ENCODE measurements at places on chromosomes 13 and 19.
A peak's percentile ranks its signal among the peaks of the same experiment; 100 is the strongest.

- DNase-seq: no peak
Observed at GRCh38 chr13:38735665-38736440, 49.0 kb downstream of the FREM2 start.

DNA sequence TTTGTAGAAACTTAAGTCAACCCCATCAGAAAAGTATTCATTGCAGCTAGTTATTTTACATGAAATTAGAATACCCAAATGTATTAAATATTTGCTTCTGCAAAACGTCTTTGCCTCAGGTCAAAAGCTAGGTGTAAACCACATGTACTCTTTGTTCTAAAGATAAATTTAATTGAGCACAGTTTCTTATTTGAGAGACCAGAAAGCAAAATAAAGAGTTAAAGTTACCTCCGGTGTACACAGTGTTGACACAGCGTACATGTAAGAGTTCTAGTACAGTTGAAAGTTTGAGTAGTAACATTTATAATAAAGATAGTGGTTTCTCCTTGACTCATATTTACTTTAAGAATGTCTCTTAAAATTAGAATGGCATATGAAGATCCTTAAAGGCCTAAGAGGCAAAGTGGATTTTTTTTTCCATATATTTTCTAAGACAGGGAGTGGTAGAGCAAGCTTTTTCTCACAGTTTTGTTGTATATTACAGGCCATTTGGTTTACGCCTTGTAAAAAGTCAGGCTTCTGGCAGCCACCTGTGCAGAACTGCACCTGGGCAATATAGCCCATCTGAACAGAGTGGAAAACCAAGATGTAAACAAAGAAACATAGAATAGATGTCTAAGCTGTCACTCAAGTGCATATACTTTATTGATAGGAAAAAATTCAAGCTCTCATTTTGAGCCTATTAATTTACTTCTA is 2.9 kb downstream of the LRCH1 start:
- no peak for DNase-seq

GRCh38 chr13:23867027-23867491 is 22.1 kb downstream of the MIPEP start:
- DNase-seq: no peak

GRCh38 chr13:44853641-44854040 is 135.6 kb downstream of the NUFIP1 start:
- no peak for DNase-seq

DNA sequence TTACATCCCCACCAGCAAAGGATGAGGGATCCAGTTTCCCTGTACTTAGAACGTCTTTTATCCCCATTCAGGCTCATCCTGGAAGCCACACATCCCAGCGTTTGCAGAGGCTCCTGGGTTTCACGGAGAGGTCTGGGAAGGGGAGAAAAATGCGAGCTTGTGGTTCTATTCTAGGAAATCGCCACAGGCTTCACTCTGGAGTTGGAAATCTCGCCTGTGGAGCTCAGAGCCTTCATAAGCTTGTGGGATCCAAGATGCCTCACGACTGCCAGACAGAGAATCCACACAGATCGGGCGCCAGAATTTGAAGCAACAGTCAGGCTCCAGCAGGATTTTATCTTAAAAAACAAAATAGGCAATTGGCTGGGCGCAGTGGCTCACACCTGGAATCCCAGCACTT is 157.9 kb downstream of the PTPRS start:
- no peak for DNase-seq

DNA sequence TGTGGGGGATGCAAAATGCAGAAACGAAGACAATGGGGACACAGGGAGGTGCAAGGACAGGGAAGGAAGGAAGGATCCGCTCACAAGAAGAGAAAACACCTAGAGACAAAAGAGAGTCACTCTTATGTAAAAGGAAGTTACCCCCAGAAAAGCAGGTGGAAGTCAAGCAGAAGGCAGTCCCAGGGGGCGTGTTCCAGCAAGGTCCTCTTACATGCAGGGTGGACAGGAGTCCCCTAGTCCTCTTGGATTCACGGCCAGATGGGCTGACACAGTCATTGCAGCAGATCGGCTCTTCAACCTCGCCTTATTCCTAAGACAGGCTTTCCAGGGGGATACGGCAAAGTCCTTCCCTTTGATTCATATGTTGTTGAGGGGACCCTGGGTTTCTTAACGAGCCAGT is 83.9 kb upstream of the SPATA13 start:
- no peak for DNase-seq

GRCh38 chr13:49791315-49791710 is 1.2 kb downstream of the KPNA3 start:
- no peak for DNase-seq

DNA sequence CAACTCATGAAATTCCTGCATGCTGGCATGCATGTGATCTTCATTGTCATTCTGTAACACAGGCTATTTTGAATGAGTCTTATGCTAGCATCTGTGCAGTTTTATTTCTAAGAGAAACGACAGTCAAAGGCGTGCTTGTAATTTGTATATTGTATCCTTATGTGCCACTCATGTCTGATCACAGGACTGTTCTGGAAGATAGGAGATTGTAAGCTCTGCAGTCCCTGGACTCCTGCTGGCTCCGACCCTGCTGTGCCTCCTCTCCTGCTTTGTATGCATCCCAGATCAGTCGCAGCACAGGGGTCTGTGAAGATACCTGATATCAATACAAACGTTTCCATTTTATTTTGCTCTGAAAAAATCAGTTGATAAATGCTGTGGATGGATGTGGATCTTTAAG is 653.1 kb downstream of the LIG4 start:
- no peak for DNase-seq

- DNase-seq: no peak
Observed at GRCh38 chr13:25276748-25277147, 10.5 kb downstream of the MTMR6 start.

- peak; percentile 94 for DNase-seq
Observed at GRCh38 chr19:2166741-2167738, 3.3 kb downstream of the DOT1L start.

DNA sequence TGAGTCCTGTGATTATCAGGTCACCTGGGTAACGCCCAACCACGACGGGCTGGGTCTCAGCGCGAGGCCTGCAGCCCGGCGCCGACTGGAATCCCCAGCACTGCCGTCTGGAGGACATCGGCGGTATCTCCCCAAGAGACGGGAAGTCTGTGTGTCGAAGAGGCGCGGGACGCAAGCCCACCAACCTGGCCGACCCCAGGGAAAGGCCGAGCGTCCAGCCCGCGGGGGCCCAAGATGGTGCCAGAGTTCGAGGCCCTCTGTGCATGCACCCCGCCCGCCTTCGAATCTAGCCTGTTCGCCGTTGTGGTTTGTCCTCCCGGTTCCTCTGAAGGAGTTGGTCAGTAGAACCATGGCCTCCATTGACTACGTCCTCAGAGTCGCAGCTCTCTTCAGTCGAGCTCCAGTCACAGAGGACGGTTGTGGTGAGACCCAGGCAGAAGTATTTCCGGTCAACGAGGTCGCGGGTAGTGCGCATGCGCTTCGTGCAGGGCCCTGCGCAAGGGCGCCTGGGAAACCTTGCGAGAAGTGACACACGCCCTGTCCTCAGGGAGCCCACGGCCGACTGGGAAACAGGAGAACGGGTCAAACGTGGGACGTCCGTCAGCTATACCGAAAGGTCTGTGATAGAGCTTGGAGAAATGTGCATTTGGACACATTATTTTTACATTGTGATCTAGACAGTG is 24.1 kb upstream of the PEG3 start:
- no peak for DNase-seq

GRCh38 chr19:35184267-35184666 is 29.7 kb downstream of the FXYD5 start:
- DNase-seq: no peak

- peak; percentile 86 for DNase-seq
Observed at GRCh38 chr19:18364826-18365528, 21.0 kb upstream of the GDF15 start.

- DNase-seq: no peak
Observed at GRCh38 chr13:24650161-24650560, 30.0 kb upstream of the ATP12A start.

GRCh38 chr13:33123066-33123859 is 107.0 kb downstream of the KL start:
- no peak for DNase-seq

DNA sequence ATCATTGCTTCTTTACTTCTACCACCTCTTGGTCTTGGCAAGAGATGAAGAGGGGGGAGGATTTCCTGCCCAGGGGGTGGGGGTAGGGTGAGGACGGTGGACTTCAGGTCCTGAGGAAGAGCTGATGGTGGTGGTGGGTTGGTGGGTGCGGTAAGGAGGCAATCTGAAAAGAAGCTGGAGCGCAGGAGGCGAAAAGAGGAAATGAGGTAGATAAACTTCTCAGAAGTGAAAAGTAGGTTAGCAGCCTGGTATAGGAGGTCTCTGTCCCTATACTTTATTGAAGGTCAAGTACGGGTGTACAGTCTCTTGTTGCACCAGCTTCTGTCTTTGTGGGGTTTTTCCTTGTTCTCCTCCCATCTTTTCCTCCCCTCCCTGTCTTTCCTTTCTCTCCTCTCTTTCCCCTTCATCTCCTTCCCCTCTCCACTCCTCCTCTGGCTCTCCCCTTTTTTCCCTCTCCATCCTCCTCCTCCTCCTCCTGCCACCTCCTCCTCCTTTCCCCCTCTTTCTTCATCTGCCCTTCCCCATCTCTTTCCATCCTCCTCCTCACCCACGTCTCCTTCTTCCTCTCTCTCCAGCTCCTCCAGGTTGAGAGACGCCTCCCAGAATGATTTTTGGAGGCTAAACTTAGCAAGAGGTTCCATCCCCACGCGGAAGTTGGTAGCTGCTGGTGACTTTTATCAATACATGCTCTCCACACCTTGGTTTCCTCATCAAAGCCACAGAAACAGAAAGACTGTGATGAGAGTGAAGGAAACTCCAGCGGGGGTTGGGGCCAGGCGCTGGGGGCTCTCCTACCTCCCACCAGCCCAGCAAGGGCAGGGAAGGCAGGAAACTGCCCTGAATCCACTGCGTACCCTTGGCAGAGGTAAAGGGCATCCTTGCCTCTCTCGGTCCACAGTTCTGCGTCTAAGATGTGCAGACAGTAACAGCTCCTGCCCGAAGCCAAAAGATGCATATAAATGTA is 15.3 kb downstream of the TNFSF14 start:
- no peak for DNase-seq

DNA sequence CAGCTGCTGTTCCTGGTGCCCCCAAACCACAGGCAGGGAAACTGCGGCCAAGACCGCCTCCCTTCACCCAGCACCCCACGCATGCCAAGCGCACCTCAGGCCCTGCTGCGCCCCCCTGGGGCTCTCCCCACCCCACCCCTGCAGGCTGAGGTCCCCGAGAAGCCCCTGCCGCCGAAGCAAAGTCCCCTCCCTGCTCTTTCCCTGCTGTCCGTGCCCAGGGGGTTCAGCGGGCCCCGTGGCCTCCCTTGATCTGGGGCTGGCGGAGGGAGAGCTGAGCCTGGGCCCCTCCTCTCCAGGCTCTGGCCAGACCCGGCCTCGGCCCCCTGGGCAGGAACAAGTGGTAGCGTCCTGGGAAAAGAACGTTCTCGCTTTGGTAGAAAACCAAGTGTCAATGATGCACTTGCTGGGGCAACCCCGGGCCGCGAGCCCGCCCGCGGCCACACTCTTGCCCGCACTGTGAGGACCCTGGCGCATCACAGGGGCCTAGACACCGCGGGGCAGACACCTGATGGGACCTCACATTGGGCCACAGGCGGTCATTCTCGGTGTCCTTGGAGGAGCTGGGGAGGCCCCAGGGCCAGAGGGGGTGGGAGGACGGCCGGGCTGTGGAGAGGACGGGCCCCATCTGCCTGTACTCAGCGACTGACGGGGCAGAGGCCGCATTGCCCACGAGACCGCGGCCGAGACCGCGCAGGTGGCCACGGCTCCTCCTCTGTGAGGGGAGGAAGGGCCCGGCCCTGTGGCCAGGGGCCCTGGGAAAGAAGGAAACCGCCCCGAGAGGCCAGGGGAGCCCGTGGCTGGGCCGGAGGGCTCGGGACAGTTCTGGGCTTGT is 29.0 kb downstream of the GPX4 start:
- DNase-seq: no peak

- DNase-seq: no peak
Observed at GRCh38 chr13:43016226-43016625, 7.2 kb upstream of the DNAJC15 start.

- DNase-seq: no peak
Observed at GRCh38 chr13:80361883-80362327, 21.0 kb upstream of the SPRY2 start.

DNA sequence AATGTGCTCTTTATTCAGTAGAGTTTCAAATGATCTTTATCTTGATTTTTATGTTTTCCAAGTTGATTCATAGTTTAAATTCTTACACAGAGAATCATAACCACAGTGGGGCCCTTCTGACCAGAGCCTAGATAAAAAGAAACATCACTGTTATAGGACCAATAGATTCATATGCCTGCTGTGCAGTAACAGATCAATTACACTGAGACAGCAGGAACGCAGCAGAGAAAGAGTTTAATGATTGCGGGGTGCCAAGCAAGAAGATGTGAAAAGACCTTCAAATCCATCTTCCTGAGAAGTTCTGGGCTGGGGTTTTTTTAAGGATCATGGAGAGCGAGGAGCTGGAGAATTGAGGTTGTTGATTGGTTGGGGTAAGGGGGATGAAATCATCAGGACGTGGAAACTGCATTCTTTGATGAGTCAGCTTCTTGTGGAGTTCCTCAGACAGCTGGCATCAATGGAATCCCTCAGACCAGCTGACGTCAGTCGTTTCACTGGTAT is 346.6 kb downstream of the TBC1D4 start:
- no peak for DNase-seq

GRCh38 chr13:85974608-85975366 is 175.6 kb upstream of the SLITRK6 start:
- no peak for DNase-seq

GRCh38 chr13:40982772-40983171 is 36.3 kb downstream of the ELF1 start:
- no peak for DNase-seq

GRCh38 chr13:97364031-97364430 is 69.9 kb upstream of the RAP2A start:
- no peak for DNase-seq

DNA sequence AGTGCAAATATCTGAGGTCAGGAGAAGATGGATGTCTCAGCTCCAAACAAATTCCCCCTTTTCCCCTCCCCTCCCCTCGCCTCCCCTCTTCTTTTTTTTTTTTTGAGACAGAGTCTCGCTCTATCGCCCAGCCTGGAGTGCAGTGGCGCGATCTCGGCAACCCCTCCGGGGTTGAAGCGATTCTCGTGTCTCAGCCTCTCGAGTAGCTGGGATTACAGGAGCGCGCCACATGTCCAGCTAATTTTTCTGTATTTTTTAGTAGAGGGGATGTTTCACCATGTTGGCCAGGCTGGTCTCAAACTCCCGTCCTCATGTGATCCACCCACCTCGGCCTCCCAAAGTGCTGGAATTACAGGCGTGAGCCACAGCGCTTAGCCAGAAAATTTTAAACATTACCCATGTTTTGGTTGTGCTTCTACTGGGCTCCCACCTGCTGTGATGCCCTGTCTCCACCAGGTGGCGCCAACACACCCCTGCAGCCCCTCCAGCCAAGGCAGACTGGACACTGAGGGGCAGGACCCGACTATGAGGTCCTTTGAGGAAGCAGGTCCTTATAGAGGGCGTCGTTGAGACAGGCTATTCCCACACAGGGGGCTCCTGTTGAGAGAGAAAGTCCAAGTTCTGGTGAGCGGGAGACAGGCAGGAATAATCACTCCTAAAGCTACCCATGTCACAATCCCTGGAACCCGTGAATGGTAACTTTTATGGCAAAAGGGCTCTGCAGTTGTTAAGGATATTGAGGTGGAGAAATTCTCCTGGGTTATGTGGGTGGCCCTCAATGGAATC is 6.3 kb downstream of the ERICH4 start:
- DNase-seq: peak; percentile 86

GRCh38 chr13:41985788-41986508 is 25.0 kb upstream of the VWA8 start:
- no peak for DNase-seq

GRCh38 chr19:1058112-1058511 is 8.9 kb upstream of the ARHGAP45 start:
- no peak for DNase-seq

Measured in upper lobe of right lung (tissue), 1 donor.